NCI-H524 (cell line): ENCODE measurements at places on chromosomes 2 and 18.

DNA sequence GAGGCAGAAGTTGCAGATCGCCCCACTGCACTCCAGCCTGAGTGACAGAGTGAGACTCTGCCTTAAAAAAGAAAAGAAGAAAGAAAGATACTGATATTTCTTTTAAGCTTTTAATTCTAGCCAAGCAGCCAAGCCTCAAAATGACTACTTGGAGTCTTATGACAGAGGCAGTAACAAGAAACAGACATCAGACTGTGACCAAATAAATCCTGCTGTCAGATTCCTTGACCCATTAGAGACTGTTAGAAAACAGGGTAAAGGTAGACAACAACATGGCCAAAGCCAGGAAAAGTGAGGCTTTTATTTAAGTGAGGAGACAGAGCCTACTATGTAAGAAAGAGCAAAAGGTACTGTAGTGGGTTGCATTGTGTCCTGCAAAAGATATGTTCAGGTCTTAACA, 83.4 kb upstream of the NARS1 start:
- no peak for DNase-seq

DNA sequence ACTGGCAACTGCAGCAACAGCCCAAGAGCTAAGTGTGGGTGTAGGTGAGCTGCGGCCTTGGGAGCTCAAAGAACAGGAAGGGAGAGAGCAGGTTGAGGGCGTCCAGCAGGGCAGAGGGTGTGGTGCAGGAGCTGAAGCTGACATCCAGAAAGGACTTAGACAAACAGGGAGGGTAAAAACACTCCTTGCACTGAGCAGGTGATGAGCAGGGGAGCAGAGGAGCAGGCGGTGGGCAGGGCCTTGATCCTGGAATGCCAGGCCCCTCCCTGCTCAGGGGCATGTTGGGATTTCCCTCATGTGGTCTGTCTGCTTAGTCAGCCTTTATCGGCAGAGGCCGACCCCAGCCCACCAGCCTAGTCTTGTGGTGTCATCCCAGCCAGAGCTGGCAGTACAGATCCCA, 63.6 kb downstream of the VSNL1 start:
- DNase-seq: no peak

- DNase-seq: no peak
Observed at GRCh38 chr2:196160946-196161345, 10.4 kb downstream of the STK17B start.

DNA sequence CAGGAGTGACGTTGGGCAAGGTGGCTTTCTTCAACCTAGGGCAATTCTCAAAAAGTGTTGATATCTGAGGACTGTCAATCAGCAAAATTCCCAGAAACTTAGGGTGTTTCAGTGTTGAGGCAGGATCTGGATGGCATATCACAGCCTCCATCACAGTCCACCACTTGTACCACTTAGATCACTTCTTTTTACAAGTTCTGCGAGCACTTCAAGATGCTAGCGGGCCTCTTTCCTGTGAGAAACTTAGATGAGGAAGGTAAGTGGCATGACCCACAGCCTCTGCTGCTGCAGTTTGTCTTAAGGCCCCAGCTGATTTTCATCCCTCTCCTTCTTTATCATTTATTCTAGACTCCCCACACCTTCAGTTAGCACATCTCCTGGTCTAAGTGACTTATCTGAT, 295.4 kb upstream of the ZNF521 start:
- no peak for DNase-seq

- DNase-seq: peak; percentile 35
Observed at GRCh38 chr2:230879271-230879882, 14.6 kb downstream of the ITM2C start.
